Urinary bladder (tissue), 4 donors: ENCODE measurements at places on chromosomes 3 and 15. TPM values are rescaled to one million over a fixed set of nuclear protein-coding genes. Genes with fewer than 3 reads are reported as not detected.

GRCh38 chr3:17021614-17022013, 136.9 kb downstream of the PLCL2 start:
- DNase-seq, result no peak

The KCNMB3 gene
- 2.5 TPM for polyA plus RNA-seq

- DNase-seq, result no peak
Measured at GRCh38 chr3:30548600-30548999, 57.8 kb upstream of the TGFBR2 start.

DNA sequence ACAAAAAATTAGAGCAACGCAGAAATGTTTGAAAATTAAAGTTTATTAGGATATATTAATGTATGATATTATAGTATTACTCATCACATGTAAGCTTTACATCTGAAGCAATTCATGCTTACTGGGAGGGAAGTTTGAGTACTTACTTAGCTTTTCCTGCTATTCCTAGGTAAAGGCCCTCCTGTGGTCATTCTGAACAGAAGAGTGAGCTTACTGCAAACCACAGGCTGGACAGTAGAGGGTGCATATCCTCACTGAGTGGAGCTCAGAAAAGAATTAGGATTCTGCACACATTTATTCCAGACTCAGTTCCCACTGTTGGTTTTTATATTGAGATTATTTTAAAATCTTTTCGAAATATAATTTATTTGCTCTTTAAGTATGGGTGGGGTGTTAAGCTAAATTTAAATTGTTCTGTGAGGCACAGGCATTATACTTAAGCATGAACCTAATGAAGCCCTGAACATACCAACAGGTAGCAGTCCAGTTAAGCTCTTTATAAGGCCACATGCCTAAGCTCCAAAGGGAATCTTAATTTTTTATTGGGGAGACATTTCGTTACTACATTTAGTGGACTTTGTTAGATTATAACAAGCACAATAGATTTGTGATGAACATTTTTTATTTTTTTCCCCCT, 10.2 kb downstream of the MRPS22 start:
- DNase-seq, result no peak

GRCh38 chr15:89413877-89414276, 79.3 kb upstream of the POLG start:
- no peak for DNase-seq

DNA sequence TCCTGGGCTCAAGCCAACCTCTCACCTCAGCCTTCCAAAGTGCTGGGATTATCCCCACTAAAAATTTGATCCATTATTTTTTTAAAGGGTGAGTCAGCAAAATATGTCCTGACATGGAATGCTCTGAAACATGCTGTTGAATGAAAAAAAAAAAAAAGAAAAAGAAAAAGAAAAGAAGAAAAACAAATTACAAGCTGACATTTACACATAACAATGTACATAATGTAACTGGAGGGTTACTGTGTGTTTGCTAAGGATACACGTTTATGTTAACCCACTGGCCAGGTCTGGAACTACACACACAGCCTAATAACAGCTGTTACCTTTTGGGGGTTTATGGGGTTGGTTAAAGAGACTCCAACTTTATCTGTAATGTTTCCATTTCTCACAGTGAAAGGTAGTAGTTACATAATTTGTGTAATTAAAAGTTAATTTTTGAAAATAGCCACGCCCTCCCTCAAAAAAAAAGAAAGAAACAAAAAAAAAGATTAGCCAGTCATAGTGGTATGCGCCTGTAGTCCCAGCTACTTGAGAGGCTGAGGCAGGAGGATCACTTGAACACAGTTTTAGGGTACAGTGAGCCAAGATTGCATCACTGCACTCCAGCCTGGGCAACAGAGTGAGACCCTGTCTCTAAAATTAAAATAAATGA, 3.1 kb upstream of the MESP2 start:
- DNase-seq, result no peak

- no peak for DNase-seq
Measured at GRCh38 chr15:39066677-39067076, 502.1 kb upstream of the RASGRP1 start.

GRCh38 chr3:98800401-98800800, 37.3 kb downstream of the ST3GAL6 start:
- DNase-seq, result no peak

- DNase-seq, result no peak
Measured at GRCh38 chr15:69576035-69576526, 123.5 kb downstream of the RPLP1 start.

DNA sequence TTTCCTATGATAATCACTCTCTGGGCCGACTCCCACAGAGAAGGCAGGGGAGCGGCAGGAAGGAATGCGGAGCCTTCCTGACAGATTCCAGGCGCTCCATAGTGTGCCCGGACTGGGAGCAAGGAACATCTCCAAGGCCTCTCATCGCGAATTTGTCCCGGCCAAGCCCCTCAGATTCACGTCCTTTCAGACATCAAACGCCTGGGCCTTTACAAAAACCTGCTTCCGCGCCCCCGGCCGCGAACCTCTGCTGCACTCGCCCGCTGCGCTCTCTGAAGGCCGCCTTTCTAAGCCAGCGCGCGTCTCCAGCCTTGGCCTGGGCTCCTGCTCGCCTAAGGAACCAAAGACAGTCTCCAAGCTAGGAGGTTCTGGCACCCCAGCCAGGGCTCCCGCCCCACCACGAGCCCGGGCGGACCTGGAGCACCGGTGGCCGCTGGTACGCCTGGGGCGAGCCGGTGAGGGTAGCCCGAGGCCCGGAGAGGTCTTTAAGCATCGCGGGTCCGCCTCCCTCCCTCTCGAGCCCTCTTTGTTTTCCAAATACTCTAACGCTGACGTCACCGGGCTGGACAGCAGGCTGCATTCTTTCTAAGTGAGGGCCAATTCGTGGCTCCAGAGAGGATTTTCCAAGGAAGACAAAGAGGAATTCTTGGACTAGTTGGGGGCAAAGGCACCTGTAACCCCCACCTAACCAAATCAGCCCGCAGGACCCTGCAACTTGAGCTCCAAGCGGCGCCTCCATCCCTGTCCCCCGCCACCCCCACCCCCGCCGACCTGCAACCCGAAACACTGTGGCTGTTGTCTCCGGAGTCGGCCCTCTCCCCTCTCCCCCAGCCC, 759 bp downstream of the AMOTL2 start:
- DNase-seq, result peak; percentile 89
